ENCODE measurements at places on chromosomes 3 and 15.

GRCh38 chr3:175075269-175075668 is 216.1 kb downstream of the NAALADL2 start:
- DNase-seq = no peak
- no peaks in the 10 kb centered on the region for H3K27me3 ChIP-seq
- no peak overlapping the region for H3K27ac ChIP-seq

DNA sequence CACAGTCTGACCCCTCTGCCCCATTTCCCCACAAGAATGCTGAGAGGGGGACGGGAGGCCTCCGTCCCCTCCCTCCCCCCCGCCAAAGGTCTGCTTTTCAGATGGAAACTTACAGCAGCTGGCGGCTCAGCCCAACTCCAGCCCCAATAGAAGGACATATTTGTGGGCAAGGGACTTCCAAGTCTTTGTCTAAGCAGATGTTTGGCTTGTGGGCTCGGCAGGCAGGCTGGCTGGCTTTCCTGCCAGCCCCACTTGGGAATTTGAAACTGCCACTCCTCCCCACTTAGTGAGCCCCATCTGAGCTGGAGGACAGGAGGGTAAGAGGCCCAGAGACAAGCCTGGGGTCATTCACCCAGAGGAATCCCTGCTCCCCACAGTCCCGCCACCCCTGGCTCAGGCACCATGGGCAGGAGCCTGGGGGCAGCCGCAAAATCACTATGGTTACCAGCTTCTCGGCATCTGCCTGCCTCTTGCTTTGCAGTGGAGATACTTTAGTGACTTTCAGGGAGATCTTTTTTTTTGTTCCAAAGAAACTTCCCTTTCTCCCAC is 53.6 kb downstream of the LMCD1 start:
- no peaks in the 10 kb centered on the region for H3K27me3 ChIP-seq
- H3K27ac ChIP-seq = no peak overlapping the region
- DNase-seq = no peak
- no peaks in the 10 kb centered on the region for H3K36me3 ChIP-seq

DNA sequence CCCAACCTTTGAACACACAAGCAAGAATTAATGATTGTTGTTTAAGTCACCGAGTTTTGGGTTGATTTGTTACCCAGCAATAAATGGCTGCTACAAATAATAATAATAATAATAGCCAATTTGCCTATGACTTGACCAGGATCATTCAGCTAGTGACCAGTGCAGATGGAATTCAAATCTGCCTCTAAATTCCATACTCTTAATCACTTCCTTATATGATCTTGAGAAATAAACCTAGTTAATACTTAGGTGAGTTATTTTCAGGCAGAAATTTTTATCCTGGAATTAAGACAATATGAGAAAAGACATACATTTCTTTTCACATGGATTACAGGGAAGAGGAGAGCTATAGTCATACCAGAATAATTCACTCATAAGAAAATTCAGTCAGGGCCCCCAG is 116.0 kb upstream of the GALNT15 start:
- no peaks in the 10 kb centered on the region for H3K4me1 ChIP-seq
- no peak overlapping the region for H3K4me3 ChIP-seq
- no peaks in the 10 kb centered on the region for H3K27me3 ChIP-seq
- no peaks in the 10 kb centered on the region for H3K36me3 ChIP-seq
- H3K27ac ChIP-seq = no peak overlapping the region

GRCh38 chr3:113266738-113267137 is 55.4 kb downstream of the BOC start:
- H3K27ac ChIP-seq = no peak overlapping the region
- no peak for DNase-seq
- no peaks in the 10 kb centered on the region for H3K4me1 ChIP-seq
- no peak overlapping the region for H3K4me3 ChIP-seq
- no peaks in the 10 kb centered on the region for H3K36me3 ChIP-seq

GRCh38 chr3:153087595-153088566 is 74.1 kb upstream of the RAP2B start:
- no peaks in the 10 kb centered on the region for H3K36me3 ChIP-seq
- H3K27ac ChIP-seq = no peak overlapping the region

GRCh38 chr15:69666921-69667811 is 214.5 kb downstream of the RPLP1 start:
- peaks cover 14% of the 10 kb centered on the region for H3K4me1 ChIP-seq
- no peak overlapping the region for H3K4me3 ChIP-seq
- H3K36me3 ChIP-seq = no peaks in the 10 kb centered on the region
- no peak for DNase-seq

GRCh38 chr3:127255516-127255915 is 32.3 kb downstream of the PRR20G start:
- no peak for DNase-seq
- H3K36me3 ChIP-seq = no peaks in the 10 kb centered on the region
- no peaks in the 10 kb centered on the region for H3K4me1 ChIP-seq
- H3K27me3 ChIP-seq = no peaks in the 10 kb centered on the region
- H3K4me3 ChIP-seq = no peak overlapping the region

GRCh38 chr3:134325706-134326105 is 48.5 kb downstream of the AMOTL2 start:
- H3K4me1 ChIP-seq = no peaks in the 10 kb centered on the region
- H3K4me3 ChIP-seq = no peak overlapping the region
- no peaks in the 10 kb centered on the region for H3K27me3 ChIP-seq
- DNase-seq = no peak

DNA sequence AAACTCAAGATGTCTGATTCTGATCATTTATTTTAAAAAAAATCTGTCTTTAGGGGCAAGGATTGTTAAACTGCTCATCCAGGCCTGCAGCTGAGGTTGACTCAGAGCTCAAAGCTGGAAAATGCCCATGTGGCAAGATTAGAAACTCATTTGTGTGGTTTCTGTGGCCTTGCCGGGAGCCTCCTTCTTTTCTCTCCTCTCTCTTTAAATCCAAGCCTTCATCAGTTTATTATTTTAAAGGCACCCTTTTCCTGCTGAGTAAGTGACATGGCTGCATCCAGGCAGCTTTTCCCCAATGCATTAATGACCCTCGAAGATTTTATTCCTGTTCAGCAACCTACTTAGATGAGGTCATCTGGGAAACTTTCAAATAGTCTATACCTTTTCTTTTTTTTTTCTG is 221.3 kb upstream of the CDIN1 start:
- H3K27me3 ChIP-seq = no peaks in the 10 kb centered on the region
- no peak for DNase-seq
- no peak overlapping the region for H3K27ac ChIP-seq
- H3K36me3 ChIP-seq = no peaks in the 10 kb centered on the region
- H3K4me1 ChIP-seq = no peaks in the 10 kb centered on the region
- H3K4me3 ChIP-seq = no peak overlapping the region
